ENCODE measurements at places on chromosomes 6 and 20.

DNA sequence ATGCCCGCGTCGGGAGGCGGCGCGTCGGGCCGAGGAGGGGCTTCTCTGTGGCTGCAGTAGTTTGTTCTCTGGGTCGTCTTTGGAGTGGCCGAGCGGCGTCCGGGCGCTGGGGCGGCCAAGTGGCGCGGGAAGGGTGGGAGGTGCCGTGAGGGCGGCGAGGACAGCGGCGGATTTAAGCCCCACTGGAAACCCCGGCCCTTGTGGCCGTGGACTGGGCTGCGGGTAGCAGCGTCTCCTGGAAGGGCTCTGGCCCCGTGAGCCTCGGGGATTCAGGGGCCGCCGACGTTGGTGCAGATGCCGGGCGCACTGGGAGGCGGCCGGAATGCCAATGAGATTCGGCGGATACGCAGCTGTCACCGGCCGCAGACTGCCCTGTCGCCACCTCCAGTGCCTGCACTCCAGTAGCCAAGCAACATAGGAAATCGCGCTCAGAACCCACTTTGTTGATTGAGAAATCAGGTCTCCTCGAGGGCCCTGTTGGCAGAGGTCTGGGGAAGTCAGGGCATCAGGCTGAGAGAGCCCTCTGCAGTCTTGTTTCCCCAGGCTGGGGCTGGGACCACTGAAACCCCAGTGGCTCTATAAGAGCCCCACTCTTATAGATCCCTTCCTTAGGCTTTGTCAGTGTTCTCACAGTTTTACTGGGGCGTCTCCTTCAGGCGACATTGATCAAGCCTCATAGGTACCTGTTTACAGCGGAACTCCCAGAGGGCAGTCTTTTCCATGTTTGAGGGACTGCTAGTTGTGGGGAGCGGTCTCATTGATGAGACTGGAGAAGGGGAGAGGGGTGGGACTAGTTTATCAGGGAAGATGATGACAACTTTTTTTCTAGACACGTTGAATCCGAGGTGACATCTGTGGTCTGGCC lies 642 bp downstream of the GZF1 start:
- DNase-seq = peak; percentile 49

DNA sequence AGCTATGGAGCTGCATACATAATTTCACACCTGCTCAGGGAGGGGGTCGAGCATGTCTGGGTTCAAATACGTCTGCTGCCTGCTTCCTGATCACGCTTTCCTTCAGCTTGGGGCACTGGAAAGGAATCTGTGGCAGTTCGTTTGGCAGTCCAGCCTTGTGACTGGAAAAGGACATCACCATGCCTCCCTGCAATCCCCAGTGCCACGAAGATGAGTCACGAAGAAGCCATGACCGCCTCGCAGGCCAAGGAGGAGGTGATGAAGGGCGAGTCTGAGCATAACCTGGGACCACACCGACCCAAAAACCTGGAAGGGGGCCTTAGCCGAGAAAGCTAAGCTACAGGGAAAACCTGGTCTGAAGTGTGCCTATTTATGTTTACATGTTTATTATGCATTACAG lies 13.1 kb downstream of the JAG1 start:
- DNase-seq = no peak

DNA sequence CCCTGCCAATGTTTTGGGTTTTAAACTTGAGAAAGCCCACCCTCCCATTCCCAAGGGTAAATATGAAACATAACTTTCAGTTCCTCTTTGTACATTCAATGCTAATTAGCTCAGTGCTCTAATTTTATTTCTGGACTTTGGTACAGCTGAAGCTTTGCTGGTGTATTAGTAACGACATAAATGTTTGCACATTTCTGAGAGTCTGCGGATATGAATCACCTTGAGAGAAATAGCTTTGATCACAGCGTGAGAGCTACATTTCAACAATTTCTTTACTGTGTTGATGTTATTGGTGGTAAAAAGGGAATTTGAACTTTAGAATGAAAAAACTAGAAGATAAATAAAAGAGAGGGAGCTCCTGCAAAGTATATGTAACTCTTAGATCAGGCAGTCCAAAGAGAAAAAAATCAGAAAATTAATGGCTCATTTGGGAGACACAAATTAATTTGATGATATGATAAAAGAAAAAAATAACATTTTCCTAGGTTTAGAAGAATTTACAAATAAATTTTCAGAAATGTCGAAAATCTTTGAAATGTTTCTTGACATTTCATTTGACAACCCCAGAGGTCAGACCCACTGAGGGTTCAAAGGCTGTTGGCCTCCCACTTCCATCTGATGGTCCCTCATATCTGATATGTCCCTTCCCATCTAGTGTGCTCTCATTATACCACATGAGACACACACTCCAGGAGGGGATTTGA lies 38.5 kb upstream of the CAP2 start:
- no peak for DNase-seq

- DNase-seq = peak; percentile 84
These were observed 15.8 kb upstream of the RBPJL start for GRCh38 chr20:45290677-45291355.

Measured in hepatic stellate cell (primary cell).